ENCODE measurements at places on chromosomes 1 and 21.

GRCh38 chr1:204260601-204261197 is 46.9 kb upstream of the GOLT1A start:
- DNase-seq, result no peak

GRCh38 chr1:205484985-205485967 is 19.2 kb upstream of the CDK18 start:
- DNase-seq, result peak; percentile 92

GRCh38 chr1:22168412-22168973 is 25.6 kb upstream of the WNT4 start:
- no peak for DNase-seq

- DNase-seq, result no peak
These were observed 91.5 kb upstream of the F3 start for GRCh38 chr1:94633051-94633450.

DNA sequence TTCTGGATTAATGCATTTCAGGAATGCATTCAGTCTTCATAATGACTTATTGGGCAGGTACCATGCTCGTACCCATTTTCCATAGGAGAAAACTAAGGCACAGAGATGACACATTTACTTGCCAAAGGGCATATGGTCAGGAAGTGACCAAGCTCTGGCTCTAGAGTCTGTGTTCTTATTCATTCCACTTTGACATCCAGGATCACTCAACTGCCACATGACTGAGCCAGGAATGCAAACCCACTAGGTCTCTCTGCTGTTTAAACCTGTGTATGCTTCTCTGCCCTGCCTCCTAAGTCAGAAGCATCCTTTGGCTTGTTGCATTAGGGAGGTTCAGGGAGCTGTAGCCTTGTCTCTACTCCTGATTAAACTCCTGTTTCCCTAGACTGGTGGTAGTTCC is 7.5 kb downstream of the KAZN start:
- DNase-seq, result no peak

- DNase-seq, result no peak
These were observed 681 bp upstream of the GPR61 start for GRCh38 chr1:109538827-109539555.

DNA sequence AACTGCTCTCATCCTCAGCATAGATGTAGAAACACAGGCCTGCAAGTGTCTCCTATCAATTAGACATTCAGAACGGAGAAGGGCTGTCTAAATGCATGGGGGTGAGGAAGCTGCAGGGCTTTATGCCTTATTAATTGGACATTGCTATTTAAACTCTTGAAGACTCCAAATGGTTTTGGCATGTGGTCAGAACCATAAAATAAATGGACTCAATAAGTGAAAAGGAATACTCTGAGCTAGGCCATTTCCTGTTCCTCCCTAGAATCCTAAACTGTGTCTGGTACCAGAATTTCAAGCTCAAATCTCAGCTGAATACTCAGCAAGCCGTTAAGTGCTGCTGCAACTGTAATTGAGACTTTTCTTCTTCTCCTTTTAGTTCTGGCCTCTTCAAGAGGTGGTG is 80.4 kb upstream of the C1orf87 start:
- no peak for DNase-seq

DNA sequence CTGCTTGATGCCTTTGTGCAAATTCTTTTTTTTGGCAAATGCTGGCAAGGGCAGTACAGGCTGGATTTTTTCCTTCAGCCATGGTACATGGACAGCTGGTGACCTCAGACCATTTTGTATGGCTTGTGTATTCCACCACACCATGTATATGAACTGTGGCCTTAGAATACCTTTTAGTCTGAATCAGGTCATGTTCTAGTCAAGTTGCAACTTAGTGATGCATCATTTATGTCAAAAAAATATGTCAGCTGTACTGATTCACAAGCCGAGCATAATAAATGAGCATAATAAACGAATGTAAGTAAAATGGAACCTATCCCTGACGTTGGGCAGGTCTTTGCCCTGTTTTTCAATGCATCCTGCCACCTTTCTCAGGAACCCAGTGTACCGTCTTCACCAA is 219.7 kb upstream of the RUNX1 start:
- DNase-seq, result no peak

DNA sequence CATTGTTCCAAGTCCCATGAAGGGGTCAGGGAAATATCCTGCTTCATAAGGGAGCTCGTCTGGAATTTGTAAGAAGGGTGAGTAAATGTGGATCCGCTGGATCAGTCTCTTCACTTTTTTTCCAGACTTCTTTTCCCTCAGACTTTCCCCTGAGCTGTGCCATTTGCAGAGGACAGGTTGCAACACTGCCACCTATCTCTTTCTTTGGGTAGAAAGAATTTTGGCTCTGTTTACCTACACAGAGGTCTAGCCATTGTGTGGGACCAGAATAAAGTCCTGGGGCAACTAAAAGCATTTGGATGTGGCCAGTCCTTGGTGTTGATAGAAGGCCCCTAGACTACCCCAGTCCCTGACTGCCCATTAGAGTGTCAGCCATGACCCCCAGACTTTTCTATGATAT is 1146.7 kb upstream of the PRMT6 start:
- peak; percentile 18 for DNase-seq

DNA sequence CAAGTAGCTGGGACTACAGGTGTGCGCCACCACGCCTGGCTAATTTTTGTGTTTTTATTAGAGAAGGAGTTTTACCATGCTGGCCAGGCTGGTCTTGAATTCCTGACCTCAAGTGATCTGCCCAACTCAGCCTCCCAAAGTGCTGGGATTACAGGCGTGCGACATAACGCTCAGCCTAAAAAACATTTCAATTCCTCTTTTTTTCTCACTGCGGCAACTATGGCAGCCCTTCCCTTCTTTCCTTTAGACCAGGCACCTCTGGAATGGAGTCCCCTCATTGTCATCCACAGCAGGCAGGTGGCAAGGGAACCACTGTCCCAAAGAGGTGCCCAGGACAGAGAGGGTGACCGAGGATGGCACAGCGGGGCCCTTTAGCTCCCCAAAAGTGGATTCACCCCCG is 14.1 kb downstream of the CEP104 start:
- DNase-seq, result no peak

GRCh38 chr1:154748405-154748775 is 121.7 kb downstream of the KCNN3 start:
- no peak for DNase-seq

DNA sequence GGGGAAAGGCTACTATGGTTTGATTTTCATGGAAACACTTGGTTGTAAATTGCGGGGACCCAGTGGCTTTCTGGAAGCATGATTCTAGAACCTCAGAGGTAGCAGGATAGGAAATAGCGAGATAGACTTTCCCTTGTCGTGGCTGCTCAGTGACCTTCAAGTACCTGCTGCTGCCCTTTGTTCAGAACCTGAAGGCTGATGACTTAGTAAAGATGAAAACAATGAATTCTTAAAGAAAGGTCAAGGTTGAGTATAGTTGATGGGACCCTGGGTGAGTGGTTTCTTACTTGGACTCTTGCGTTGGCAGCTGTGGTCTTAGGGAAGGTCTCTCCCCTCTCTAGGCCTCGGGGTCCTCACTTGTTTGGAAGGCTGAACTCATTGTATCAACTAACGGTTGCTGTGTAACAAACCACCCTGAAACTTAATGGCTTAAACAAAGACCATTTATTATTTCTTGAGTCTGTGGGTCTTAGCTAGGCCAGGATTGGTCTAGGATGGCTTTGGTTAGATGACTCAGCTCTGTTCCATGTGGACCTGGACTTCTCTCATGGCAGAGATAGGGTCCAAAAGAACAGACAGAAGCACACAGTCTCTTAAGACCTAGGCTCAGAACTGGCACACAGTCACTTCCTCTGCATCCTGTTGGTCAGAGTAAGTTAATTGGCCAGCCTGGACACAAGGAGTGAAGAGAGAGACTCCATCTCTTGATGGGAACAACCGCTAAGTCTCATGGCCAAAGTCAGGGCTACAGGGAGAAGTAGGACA is 89.2 kb upstream of the SELENON start:
- DNase-seq, result no peak

DNA sequence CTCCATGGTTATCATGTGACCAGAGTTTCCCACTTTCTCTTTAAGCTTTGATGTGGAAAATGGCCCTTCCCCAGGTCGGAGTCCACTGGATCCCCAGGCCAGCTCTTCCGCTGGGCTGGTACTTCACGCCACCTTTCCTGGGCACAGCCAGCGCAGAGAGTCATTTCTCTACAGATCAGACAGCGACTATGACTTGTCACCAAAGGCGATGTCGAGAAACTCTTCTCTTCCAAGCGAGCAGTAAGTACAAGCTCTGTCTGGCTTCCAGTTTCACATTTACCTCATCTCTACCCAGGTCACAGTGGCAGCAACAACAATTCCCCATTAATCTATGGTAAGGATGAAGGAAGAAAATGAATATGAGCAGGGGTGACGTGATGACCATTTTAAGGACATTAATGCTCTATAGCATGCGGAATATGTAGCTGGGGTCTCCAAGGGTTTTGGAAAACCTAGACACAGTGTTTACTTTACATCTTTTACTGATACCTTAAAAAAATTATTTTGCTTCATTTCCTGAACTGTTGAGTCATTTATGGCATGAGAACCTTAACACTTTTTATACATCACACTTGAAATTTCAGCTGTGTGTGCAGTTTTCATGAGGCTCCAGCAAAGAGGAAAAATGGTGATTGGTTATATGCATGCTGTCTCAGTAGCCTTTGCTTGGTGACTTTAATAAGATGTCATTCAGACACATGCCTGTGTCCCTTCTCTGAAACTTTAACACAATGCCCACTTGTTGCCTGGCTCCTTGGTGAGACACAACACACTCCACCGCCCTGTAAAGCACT is 286.3 kb upstream of the SGIP1 start:
- DNase-seq, result no peak

DNA sequence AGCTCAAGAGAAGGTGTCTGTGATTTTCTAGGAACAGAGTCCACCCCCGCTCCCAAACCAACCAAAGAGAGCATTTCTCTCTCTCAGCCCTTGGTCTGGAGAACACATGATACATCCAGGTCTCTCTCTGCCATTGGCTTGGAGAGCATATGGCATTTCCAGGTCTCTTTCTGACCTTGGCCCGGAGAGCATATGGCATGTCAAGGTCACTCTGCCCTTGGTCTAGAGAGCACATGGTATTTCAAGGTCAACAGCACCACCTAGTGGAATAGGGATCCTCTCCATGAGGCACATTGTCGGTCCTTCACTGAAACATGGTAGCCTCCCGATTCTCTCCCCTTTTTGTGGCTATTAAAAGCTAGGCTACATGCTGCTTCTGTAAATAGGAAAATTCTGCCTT is 437.7 kb upstream of the OLFM3 start:
- peak; percentile 13 for DNase-seq

- DNase-seq, result no peak
These were observed 7.5 kb downstream of the PUM1 start for GRCh38 chr1:31058012-31058411.

DNA sequence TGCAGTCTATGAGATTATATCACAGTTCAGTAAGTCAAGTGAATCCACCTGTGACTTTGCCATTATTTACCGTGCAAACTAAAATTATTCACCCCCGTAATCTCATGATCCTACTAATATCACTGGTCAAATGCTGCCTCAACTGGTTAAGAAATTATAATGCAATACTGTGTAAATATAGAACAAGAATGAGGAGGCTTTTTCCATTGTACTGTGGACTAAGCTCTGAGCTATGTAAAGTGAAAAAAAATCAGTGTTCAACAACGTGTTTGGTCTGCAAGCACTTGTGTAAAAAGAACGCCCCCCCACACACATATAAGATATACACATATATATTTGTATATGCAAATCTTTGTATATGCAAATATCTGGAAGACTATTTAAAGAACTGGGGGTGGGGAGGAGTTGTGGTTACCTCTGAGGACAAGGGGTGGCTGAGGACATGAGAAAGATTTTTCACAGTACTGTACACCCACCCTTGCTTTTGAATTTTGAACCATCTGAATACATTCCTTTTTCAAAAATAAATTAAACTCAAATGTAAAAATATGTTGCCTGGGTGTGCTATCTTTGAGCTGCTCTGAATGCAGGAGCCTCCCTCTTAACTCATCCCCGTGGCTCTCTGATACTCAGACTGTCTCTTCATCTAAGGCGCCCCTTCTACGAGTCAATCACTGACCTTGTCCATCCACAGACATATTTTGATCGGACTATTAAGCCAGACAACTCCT is 57.0 kb downstream of the PTP4A2 start:
- no peak for DNase-seq

- DNase-seq, result no peak
These were observed 470.5 kb downstream of the LTN1 start for GRCh38 chr21:28522014-28522799.

DNA sequence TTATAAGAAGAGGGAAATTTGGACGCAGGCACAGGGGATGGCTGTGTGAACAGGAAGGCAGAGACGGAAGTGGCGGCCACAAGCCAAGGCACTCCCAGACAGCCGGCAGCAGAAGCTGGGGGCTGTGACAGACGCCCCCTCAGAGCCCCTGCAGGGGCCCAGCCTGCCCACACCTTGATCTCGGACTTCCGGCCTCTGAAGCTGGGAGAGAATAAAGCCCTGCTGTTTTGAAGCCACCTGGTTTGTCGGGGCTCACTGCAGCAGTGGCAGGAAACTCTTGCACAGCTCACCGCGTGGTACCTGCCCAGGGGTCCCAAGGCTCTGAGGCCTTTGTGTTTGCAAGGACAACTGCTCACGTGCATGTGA is 13.7 kb downstream of the MEGF6 start:
- DNase-seq, result no peak

DNA sequence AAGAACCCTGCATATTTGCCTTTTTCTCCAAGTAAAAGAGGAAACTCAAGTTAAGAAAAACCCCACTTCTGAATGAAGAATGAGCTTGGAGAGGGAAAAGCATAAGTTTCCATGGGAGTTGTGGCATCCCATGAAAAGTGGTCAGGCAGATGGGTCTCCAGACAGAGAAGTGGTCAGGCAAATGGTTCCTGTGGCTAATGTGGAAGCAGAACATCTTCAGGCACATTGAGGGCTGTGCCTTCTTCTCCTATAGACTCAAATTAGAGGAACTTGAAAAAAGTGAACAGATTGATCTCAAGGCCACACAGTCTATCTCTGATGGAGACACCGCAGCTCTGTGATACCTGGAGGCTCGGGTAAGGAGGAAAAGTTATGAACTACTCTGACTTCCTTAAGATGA is 55.7 kb upstream of the KIRREL1 start:
- DNase-seq, result no peak

DNA sequence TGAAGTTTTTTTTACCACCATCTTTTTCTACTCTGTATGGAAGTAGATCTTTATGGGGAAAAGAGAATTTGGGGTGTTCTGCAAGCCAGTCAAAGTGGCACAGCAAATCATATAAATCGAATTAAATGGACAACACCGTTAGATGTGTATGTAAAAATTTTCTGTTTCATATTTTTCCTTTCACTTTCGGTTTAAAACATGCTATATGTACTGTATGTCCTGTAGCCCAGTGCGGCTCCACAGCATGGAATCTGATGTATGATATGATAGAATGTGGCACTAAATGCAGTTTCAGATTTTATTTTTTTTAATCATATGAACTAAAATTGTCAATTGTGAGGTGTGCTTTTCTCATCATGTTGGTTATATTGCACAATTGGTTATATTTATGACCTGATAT is 32.9 kb downstream of the RAB4A start:
- no peak for DNase-seq
